B cell (primary cell): ENCODE measurements at places on chromosomes 2 and 18. TPM values are rescaled to one million over a fixed set of nuclear protein-coding genes. Genes with fewer than 3 reads are reported as not detected.

The REEP1 gene
- total RNA-seq: not detected in 2 replicates

The PARD6G gene
- total RNA-seq: not detected in 2 replicates

The HRH4 gene
- total RNA-seq: 0.07 TPM in 1 of 2 replicates, not detected in the other

The UPP2 gene
- not detected in 2 replicates for total RNA-seq

The FIGN gene
- not detected in 2 replicates for total RNA-seq

The SLC38A11 gene
- total RNA-seq: 4.1 and 5.4 TPM in 2 replicates

The SCG2 gene
- 0.27 and 0.44 TPM in 2 replicates for total RNA-seq

The GALNT5 gene
- not detected in 2 replicates for total RNA-seq

The CCDC93 gene
- 79.6 and 86.7 TPM in 2 replicates for total RNA-seq

The PROKR1 gene
- not detected in 2 replicates for total RNA-seq

The CCDC85A gene
- total RNA-seq: not detected in 2 replicates
